ENCODE measurements at places on chromosomes 7 and 10.

DNA sequence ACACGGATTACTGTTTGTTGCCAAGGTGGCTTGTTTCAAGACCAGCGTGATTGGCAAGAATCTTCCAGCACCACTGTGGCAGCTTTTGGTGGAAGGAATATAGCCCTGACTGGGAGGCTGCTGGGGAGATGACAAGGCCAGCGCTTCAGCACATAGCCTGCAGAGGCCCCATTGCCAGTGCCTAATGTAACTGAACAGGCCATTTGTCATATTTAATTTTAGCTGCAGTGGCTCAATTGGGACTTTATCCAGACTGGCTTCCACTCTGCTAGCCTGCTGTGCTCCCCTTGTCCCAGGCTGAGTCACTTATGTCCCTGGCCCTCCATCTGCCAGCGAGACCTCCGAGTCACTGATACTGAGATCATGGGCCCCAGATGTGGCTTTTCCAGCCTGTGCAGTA lies 483.1 kb downstream of the GALNT17 start:
- no peak for DNase-seq

GRCh38 chr7:84196084-84196503 lies 1.5 kb upstream of the SEMA3A start:
- no peak for DNase-seq

GRCh38 chr7:143259765-143260164 lies 3.5 kb upstream of the GSTK1 start:
- no peak for DNase-seq

- DNase-seq = no peak
Observed at GRCh38 chr10:104318810-104319741, 19.2 kb downstream of the ITPRIP start.

GRCh38 chr7:92749327-92749755 lies 87.0 kb downstream of the CDK6 start:
- DNase-seq = no peak

GRCh38 chr10:3412071-3412582 lies 239.5 kb upstream of the PITRM1 start:
- no peak for DNase-seq

GRCh38 chr10:102834143-102834542 lies 3.1 kb downstream of the CYP17A1 start:
- DNase-seq = no peak

- DNase-seq = no peak
Observed at GRCh38 chr10:16518822-16519221, 2.9 kb downstream of the C1QL3 start.

DNA sequence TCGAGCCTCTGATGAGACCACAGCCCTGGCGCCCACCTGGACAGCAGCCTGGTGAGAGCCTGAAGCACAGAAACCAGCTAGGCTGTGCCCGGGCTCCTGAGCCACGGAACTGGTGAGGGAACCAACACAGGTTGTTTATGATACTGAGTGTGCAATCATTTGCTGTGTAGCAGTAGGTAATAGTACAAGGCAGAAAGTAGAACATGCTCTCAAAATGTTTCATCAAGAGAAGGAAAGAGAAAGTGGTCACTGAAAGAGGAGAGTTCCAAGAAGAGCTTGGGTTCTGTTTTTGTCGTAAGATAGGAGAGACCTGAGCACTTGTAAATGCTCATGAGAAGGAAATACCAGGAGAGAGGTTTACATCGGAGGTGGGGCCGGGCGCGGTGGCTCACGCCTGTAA lies 208.2 kb downstream of the FAM107B start:
- no peak for DNase-seq

GRCh38 chr10:132179551-132180392 lies 7.0 kb upstream of the DPYSL4 start:
- DNase-seq = no peak

DNA sequence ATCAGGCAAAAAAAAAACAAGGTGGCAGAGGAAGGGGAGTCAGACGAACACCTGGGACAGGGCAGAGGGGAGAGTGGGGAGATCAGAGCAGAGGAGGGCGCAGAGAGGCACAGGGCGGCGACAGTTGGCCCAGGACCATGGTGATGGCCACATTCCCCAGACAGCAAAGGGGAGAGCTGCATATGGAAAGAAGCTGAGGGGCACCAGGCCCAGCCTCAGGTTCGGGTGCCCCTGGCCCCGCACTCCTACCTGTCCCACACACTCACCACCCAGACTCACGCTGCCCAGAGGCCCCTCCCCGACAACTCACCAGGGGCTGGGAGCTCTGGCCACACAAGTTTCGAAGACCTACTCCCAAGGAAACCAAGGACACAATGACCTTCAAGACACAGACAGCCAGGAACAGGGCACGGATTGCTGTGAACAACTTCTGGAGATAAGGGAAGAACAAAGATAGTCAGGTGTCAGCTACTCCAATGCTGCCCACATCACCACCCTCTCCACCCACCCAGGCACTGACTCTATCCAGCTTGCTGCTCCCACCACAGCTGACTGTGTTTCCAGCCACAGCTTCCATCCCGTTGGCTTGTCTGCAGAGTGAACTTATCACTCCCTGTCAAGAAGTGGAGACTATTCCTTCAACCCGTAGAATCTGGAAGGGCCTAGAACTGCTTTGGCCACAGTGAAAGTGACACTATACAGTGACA lies 8.3 kb downstream of the TMEM176B start:
- DNase-seq = no peak

DNA sequence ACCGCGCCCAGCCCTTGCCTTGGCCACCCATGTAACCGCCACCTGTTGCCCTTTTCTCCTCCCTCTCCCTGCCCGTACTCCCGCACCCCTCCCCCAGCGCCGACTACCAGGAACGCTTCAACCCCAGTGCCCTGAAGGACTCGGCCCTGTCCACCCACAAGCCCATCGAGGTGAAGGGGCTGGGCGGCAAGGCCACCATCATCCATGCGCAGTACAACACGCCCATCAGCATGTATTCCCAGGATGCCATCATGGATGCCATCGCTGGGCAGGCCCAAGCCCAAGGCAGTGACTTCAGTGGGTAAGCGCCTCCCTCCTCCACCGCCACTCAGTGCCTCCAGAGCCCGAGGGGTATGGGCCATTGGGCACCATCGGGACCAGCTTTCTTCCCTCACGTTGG lies 18.7 kb downstream of the LDB3 start:
- DNase-seq = no peak

DNA sequence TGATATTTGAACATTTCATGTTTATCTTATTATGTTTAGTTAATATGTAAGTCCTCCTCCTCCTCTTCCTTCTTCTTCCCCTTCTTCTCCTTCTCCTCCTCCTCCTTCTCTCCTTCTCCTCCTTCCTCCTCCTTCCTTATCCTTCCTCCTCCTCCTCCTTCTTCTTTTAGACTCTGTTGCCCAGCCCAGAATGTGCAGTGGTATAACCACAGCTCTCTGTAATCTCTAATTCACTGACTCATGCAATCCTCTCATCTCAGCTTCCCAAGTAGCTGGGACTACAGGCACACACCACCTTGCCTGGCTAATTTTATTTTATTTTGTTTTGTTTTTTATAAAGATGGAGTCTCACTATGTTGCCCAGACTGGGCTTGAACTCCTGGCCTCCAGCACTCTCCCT lies 83.4 kb upstream of the ODAD2 start:
- DNase-seq = no peak

DNA sequence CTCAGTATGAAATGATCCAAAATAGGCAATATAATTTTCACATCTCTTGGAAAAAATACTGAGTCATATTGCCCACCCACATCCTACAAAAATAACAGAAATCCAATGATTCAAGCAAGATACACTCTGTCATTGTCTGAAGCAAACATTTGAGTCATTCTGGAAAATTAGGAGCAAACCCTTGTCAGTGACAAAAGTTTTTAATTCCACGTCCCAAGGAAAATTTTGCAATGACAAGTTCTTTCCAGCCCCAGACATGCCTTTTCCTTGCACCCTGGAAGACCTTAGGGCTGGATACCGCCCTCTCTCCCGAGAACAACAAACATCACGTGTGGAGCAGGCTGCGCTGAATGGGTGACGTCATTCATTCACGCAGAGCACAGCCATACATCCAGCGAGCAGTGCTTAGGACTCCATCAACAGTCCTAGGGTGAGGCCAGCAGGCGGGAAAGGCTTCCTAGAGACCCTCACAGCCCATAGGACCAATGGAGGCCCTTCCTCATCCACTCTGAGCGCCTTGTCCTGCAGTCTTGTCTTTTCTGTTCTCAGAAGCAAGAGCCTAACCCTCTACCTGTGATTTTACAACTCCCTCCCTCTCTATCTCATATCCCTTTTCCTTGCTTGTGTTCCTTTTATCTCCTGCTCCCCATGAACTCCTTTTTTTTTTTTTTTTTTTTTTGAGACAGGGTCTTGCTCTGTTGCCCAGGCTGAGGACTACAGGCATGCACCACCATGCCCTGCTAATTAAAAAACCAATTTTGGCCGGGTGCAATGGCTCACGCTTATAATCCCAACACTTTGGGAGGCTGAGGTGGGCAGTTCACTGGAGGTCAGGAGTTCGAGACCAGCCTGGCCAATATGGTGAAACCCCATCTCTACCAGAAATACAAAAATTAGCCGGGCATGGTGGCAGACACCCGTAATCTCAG lies 23.5 kb upstream of the KDM7A start:
- DNase-seq = no peak

- DNase-seq = no peak
Observed at GRCh38 chr10:59991661-59992060, 85.3 kb upstream of the CCDC6 start.
